ENCODE measurements at places on chromosomes 3 and 15. TPM values are rescaled to one million over a fixed set of nuclear protein-coding genes. Genes with fewer than 3 reads are reported as not detected.
A peak's percentile ranks its signal among the peaks of the same experiment; 100 is the strongest.

DNA sequence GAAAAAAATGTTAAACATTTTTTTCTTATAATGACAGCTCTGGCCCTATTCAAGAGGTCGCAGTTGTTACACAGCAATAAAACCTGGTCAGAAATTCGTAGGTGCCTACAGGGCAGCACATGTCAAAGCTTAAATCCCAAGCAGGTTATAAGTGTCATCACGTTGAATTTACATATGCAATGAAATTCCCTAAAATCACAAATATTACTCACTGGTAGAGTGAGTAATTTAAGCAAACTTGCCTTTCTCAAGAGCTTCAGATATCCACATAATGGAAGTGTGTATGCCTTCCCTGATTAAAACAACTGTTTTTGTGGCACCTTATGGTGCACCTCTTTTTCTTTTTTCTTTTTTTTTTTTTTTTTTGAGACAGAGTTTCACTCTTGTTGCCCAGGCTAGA is 90.7 kb upstream of the FNDC3B start:
- no peak for DNase-seq

- no peak for DNase-seq
These were observed 394.1 kb downstream of the OCA2 start for GRCh38 chr15:27705056-27705455.

WDR49 gene
- total RNA-seq, result 1.4 TPM

DNA sequence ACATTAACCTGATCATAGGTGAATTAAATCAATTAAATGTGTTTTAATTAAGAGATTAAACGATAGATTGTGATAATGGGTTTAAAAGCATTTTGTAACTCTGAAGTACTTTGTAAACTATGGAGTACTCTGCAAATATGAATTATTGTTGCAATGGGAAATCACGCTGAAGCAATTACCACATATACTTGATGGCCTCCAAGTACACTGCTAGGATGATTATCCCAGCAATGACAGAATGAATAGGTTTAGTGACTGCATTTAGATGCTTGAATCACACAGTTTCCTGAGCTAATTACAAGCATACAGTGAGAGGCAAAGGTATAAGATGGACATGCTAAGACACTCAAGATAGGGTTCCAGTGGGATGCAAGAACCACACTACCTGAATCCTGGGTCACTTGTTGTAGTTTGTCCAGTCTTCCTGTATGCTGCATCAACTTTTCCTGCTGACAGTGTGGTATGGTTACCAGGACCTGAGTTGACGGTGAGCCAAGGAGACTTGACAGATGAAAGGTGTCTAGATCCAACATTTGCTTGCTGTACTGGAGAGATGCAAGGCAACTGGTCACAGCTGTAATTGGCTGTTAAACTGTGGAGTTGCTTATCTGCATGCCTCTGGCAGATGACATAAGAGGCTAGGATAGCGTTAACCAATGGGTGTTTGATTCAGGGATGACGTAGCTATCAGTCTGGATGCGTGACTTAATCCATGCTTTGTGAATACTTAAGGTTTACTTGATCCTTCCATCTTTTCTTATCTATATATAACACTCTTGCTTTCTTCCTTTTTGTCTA is 38.0 kb downstream of the RNF13 start:
- no peak for DNase-seq

- DNase-seq, result no peak
These were observed 18.9 kb upstream of the ACAP2 start for GRCh38 chr3:195461594-195462307.

- no peak for DNase-seq
These were observed 38.7 kb downstream of the C3orf38 start for GRCh38 chr3:88188436-88188835.

GRCh38 chr3:50264964-50265485 is 3.9 kb upstream of the SEMA3B start:
- DNase-seq, result peak; percentile 50

CFAP20DC gene
- 5.8 TPM for total RNA-seq

DNA sequence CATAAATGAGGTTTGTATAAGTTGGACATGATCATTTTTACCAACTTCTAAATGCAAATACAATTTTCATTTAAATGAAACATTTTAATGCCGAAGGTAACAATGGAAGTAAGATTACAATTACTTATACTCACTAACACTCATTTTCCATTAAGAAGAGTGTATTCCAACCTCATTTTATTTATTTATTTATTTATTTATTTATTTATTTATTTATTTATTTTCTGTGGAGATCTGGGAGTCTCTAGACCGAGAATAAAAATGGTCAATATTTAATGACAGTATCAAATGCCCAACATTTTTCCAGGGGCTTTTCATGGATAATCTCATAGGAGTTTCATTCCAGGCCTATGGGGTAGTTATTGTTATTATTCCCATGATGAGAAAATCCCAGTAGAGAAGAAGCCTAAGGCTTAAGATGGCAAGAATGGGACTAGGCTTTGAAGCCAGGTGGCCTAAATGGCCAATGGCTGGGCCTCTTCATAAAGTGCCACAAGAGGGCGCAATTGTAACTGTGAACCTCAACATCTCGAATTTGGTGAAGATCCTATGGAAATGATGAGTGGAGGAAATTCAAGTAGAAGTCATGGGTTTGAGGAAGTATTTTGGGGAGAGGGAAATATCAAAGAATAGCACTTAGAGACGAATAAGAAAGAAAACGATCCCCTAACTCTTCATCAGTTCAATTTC is 21.3 kb downstream of the VGLL3 start:
- DNase-seq, result peak; percentile 45

All from Calu3 (cell line).